GM19239 (cell line): ENCODE measurements at places on chromosomes 4 and X.

DNA sequence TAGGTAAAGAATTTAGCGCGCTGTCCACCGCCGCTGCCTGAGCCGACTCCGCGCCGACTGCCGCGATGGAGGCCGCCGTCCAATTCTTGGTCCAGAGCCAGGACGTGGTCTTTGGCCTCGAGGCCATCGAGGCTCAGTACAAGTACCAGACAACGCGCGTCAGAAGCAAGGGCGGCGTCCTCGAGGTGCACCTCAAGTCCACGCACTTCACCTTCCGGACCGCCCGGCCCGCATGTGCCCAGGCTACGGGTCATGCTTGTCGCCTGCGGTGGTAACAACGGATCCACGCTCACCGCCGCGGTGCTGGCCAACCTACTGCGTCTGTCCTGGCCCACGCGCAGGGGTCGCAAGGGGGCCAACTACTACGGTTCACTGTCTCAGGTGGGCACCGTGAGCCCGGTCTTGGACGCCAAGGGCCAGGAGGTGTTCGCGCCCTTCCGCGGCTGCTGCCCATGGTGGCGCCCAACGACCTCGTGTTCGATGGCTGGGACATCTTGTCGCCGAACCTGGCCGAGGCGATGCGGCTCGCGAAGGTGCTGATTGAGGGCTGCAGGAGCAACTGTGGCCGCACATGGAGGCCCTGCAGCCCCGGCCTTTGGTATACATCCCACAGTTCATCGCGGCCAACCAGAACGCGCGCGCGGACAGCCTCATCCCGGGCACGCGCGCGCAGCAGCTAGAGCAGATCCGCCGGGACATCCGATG lies 128.0 kb downstream of the ANAPC4 start:
- no peak for DNase-seq

GRCh38 chr4:119602366-119602765 lies 26.2 kb downstream of the PDE5A start:
- DNase-seq = no peak

DNA sequence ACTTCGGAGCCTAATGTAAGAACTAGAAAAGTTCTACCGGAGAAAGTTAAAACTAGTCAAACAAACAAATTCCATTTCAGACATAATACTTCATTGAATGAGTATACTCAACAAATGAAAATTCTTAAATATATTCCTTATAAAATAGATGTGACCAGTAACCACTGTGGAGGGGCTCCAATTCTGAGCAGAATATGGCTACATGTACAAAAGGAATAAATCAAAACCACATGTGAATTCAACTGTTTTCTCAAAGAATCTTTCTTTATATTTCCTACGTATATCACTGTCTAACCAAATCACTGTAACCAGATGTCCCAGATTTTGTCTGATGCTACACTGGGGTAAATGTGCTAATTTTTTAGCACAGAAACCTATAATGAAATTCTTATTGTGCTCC lies 49.0 kb downstream of the HTN1 start:
- no peak for DNase-seq

DNA sequence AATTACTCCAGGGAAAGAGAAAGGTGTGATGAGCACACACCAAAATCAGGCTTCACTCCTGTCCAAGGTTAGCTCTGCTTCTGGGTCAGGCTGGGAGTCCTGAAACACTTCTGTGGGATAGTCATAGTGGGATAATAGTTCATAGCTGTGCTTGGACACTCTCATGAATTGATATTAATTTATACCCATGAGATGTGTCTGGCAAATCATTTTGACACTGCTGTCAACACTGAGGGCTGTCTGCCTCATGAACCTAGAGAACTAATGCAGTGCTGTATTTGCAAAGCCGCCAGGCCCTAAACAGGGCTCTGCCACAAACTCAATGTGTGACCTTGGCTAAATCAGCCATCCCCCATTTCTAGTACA lies 24.5 kb upstream of the PGRMC1 start:
- DNase-seq = no peak

- no peak for DNase-seq
Observed at GRCh38 chr4:7976025-7976424, 36.4 kb upstream of the AFAP1 start.

- DNase-seq = no peak
Observed at GRCh38 chr4:71732706-71733105, 51.2 kb downstream of the GC start.

DNA sequence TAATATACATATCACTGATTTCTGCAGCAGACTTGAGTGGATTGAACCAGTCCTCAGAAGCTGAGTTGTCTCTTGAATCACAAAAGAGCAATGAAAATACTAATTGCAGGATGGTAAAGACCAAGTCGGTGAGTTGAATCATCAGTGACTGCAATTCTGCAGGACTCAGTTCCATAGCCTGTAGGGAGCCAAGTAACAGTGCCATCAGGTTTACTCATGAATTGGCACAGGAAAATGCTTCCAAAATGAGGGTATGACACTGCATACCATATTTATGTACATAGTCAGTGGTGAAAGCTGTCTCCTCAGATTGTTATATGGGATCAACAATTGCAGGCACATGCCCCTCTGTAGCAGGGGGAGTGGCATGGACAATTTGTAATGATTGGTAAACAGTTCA lies 192.8 kb downstream of the CCNG2 start:
- no peak for DNase-seq

DNA sequence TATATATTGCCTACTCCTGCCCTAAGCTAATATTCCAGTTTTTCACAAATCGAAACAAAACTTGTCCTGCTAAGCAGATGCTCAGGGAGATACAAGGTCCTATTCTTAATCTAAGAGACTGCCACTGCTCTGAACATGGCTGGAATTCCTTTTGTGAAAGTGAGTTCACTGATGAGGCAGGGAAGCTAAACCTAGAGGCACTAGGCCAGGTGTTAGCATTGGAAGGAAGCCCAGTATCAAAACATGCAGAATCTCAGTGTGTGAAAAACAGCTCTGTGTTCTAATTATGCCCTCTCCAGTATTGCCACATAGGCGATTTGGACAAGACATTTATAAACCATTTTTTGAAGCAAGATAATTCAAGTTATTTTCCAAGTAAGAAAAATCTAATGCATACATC lies 47.6 kb downstream of the ABCG2 start:
- DNase-seq = no peak

- no peak for DNase-seq
Observed at GRCh38 chr4:20532116-20532790, 168.0 kb upstream of the PACRGL start.

- DNase-seq = no peak
Observed at GRCh38 chrX:69103539-69103938, 61.7 kb downstream of the PJA1 start.

GRCh38 chrX:82734140-82734539 lies 774.0 kb upstream of the POU3F4 start:
- no peak for DNase-seq

DNA sequence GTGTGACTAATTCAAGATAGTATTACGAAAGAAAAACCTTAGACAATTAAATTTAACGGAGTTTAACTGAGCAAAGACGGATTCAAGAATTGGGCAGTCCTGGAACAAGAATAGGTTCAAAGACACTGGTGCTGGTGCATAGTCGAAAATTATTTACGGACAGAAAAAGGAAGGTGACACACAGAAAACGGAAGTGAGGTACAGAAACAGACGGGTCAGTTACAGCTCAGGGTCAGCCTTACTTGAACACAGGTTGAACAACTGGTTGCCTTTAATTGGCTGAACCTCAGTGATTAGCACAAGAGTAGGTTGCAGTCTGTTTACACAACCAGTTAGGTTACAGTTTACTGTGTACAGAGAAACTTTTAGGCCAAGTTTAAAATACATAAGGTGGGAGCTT lies 31.5 kb downstream of the KLHL8 start:
- no peak for DNase-seq

DNA sequence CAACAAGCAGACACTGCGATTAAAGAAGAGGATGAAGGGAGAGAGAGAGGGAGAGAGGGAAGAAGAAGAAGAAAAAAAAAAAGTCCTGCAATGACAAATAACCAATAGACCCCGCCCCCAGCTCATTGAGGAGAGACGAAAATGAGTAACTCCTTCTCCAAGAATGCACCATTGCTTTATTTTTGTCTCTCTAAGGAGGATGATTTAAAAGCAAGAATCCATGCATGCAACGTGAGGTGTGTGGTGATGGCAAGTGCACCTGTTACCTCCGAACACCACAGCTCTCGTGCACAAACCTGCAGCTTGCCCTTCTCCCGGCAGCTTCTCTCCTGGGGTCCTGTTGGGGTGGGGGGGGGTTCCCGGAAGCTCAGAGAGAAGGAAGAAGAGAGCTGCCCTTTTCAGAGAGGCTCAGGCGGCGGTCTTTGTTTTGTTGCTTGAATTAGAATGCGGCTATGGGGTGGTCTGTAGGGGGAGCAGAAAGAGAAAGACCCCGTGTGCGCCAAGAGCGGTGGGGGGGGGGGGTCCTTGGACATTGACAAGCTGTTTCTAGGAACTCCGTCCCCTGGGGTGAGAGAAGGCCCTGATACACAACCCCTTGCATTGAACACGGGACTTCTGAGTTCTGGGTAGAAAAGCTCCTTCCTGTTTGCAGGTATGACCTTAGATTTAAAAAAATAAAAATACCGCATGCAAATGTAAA lies 100.7 kb downstream of the CRLF2 start:
- DNase-seq = no peak

DNA sequence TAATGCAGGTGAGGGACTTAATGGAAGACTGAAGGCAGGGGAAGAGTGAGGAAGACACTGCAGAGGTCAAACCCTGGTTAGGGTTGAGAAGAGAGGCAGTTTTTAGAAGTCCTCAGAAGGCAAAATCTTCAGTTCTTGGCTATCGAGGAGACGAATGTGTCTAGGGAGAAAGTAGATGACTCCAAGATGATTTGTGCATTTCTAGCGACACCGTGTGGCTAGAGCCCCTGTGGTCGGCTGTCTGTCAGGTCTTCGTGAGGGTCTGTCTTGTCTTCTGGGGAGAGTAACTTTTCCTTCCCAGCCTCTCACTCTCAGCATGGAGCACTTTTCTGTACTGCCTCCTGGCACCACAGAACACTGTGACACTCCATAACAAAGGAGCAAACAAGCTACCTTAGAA lies 458.1 kb downstream of the STIM2 start:
- DNase-seq = no peak

- DNase-seq = no peak
Observed at GRCh38 chr4:19945979-19946380, 305.7 kb upstream of the SLIT2 start.

- DNase-seq = no peak
Observed at GRCh38 chrX:23888887-23889501, 18.7 kb downstream of the APOO start.

DNA sequence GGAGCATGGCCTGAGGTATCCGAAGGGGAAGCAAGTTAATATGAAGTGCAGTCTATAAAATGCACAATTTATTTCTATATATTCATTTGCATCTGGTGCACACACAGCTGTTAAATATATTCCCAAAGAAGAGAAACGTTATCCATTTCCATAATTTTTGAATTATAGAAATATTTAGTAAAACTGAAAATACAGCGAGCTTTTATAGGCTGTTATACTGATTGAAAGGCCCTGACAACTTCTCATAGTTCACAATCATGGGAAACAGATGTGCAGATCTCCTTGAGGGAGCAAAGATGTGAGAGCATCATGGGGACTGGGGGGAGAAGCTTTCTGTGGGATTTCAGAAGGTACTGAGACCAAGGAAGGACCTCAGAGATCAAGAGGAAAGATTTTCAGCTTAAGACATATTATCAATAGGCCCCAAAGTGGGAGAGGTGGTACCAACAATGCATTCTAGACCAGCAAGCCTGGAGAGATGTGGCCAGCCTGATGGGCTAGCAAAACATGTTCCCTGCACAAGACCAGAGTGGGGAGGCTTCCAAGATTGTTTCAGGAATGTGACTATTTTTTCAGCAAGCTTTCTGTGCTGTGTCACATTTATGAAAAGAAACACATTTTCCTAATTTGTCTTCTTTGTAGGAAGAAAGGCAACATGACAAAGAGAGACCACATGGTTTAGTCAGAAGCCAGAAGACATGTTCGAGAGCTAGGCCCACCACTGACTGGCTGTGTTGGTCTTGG lies 256.0 kb upstream of the SFRP2 start:
- no peak for DNase-seq

- no peak for DNase-seq
Observed at GRCh38 chrX:148500423-148501385, at the start of gene AFF2. Gene AFF2 (plus strand): TSS chrX:148500617. CDS start chrX:148501098, 481 bp downstream.

DNA sequence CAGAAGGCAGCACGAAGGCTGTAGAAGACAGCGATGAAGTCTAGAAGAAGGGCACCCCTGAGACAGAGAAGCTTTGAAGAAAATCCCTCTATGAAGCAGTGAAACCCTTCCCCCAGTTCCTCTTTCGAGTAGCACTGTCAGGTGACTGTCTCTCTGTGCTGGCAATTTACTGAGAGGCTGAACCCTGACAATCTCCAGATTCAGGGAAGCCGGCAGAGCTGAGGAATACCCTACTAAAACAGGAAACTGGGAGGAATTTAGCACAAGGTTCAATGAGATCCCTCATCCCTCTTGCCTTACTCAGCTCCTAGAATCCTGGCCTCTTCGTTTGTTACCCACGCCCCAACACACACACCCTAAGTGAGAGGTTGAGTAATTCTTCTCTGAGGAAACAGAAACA lies 239.7 kb upstream of the NOCT start:
- peak; percentile 4 for DNase-seq

DNA sequence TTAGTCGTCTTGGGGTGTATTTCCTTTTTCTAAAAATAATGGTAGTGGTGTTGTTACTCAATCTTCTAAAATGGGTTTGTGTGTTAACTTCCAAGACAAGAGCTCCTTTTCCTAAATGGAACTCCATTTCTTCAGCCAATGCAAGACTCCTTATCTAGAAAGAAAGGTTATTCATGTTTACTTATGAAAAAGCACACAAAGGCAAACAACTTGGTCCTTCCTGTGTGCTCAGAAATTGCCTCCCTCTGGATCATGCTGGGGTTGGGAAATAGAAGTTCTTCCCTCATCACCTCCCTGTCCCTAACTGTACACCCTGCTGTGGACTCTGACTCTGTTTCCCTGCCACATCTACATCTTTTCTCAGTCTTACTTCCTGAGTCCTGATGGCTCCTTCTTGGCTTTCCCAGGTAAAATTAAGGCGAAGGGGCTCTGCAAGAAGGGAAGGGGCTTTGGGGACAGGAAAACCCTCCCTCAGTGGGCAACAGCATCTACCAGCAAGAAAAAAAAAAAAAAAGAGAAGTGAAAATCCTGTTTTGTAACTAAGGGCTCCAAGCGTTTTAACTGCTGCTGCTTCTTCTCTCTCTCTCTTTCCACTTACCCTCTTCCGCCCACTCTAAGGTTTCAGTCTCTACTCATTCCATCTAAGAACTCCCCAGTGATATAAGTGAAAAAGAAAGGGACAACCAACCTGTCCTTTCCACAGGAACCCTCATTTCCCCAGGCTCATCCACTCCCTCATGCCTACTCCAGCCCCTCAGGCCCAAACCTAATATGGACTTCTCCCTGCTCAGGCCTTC lies 19.8 kb upstream of the TASL start:
- DNase-seq = peak; percentile 28

GRCh38 chr4:65249111-65249510 lies 421.2 kb downstream of the EPHA5 start:
- no peak for DNase-seq

- no peak for DNase-seq
Observed at GRCh38 chr4:124372916-124373315, 339.6 kb downstream of the ANKRD50 start.

- no peak for DNase-seq
Observed at GRCh38 chr4:180823108-180823507, 1420.1 kb upstream of the TENM3 start.

GRCh38 chr4:36385951-36386571 lies 104.6 kb downstream of the DTHD1 start:
- peak; percentile 14 for DNase-seq

- no peak for DNase-seq
Observed at GRCh38 chrX:4263030-4263803, 549.8 kb upstream of the PRKX start.
